ENCODE measurements at places on chromosomes 4 and X.

- DNase-seq, result no peak
Measured at GRCh38 chrX:118637997-118638396, 89.4 kb upstream of the IL13RA1 start.

DNA sequence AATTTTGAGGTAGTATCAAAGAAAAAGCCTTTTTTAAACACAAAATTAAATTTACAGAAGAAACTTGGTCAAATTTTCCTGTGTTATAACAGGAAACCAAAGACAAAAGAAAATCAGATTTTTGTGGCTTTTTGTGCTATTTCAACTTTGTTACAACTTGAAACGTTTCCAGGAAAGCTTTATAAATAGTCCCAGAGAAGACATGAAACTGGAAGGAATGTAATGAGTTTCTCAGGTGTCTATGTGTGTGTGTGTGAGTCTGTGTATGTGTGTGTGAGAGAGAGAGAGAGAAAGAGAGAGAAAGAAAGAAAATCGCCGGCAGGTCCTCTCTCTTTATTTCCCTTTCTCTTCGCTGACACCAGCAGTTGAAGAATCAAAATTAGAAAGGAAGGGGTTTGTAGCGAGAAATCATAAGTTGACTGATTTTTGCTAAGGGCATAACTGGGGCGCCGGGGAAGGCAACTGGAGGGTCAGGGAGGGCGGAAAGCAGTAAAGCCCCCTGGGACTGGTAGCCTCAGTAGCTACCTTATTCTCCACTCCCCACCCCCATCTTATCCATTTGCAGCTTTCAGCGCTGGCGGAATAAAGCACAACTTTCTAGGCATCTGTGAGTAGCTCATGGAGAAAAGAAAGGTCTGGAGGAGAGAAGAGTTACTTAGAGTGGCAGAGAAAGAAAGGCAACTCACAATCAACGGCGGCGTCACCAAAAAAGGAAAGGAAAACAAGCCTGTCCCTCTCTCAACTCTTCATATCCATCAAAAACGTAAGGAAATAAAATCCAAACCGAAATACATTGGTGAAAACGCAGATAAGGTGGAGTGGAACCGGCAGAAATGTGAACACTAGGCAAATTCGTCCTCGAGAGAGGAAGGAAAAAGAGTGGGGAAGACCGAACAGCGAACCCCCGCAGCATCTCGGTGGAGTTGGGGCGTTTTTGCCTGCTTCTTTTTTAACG is 1.3 kb downstream of the TMEM47 start:
- DNase-seq, result no peak

- DNase-seq, result no peak
Measured at GRCh38 chr4:24103434-24104157, 213.7 kb upstream of the PPARGC1A start.

DNA sequence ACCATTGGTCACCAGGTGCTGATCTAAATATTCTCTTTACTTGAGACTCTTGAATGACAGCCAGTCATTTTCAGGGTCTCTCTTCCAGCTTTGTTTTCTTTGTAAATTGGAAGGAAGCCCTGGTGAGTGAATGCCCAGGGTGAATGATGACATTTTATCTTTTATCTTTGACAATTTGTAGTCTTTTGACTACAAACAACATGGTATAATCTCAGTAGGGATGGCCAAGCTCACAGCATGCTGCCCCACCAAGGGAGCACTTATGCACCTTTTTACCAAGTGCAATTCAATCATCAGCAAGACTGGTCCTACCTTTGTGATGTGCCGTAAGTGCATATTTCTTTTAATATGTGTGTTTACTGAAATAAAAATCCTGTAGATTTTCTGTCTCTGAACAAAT is 5.7 kb downstream of the AFM start:
- DNase-seq, result no peak

GRCh38 chr4:176902710-176903323 is 110.1 kb upstream of the VEGFC start:
- no peak for DNase-seq

- peak; percentile 23 for DNase-seq
Measured at GRCh38 chrX:132750331-132751062, 207.9 kb downstream of the HS6ST2 start.

DNA sequence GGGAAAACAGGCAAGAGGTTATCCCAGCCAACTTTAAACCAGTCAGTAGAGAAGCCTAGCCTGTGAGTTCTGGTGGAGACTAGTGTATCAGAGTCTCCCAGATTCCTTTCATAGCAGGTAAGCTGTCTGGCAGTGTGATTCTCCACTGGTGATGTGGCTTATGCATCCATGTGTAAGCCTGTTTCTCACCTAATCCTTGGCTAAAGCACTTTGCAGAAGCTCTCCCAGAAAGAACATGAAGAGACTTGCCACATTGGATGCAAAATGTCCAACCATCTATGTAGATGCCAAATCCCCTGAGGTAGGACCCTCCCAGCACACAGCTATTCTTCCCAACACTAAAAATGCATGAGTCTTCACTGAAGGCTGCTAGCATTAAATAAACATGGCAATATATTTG is 111.7 kb downstream of the CHRNA9 start:
- no peak for DNase-seq

- DNase-seq, result no peak
Measured at GRCh38 chr4:48495941-48496340, 5.9 kb downstream of the ZAR1 start.

GRCh38 chr4:167359711-167360110 is 125.4 kb upstream of the SPOCK3 start:
- DNase-seq, result no peak

DNA sequence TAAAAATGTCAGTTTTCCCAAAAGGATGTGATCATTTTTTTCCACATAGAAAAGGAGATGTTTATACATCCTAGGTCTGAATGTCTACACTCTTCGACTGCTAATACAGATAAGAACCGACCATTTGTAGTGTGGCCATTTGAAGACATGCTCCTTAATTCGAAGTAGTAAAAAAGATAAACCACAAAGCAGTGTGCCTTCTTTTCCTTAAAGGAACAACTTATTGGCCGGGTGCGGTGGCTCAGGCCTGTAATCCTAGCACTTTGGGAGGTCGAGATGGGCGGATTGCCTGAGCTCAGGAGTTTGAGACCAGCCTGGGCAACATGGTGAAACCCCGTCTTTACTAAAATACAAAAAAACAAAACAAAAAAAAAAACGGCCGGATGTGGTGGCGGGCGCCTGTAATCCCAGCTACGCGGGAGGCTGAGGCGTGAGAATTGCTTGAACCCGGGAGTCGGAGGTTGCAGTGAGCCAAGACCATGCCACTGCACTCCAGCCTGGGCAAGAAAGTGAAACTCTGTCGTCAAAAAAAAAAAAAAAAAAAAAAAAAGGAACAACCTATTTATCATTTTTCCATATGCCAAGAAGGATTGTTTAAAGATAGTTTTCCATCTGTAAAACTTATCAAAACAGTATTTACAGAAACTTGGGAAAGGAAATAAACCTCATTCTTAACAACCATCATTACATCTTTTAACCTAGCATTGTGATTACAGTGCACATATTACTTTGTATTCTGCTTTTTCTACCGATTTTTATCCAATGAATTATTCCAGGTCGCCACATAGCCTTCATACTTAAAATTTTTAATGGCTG is 2.6 kb downstream of the INTS6L start:
- peak; percentile 9 for DNase-seq

- no peak for DNase-seq
Measured at GRCh38 chrX:2484256-2484655, 16.5 kb downstream of the DHRSX start.

- DNase-seq, result no peak
Measured at GRCh38 chr4:129218360-129218759, 122.4 kb downstream of the C4orf33 start.

GRCh38 chr4:10276152-10276551 is 159.6 kb upstream of the WDR1 start:
- DNase-seq, result no peak

DNA sequence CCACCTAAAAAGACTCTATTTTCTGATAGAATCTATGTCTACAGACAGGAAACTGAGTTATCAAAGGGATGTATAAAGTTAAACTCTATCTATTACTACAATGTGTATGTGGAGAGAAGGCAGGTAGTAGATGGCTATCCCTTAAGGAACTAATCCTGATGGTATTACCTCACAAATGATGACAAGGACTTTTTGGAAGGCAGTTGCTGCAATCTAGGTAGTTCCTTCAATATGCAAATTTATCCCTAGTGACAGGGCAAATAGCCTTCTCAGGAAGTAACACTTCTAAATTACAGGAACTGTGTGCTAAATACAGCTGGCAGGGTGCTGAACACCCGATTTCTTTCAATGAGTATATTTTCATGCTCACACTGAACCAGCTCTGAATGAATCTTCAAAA is 177.4 kb downstream of the COL25A1 start:
- no peak for DNase-seq

- no peak for DNase-seq
Measured at GRCh38 chr4:72358483-72358882, 210.5 kb downstream of the ADAMTS3 start.

GRCh38 chr4:7987148-7987989 is 47.7 kb upstream of the AFAP1 start:
- peak; percentile 78 for DNase-seq

DNA sequence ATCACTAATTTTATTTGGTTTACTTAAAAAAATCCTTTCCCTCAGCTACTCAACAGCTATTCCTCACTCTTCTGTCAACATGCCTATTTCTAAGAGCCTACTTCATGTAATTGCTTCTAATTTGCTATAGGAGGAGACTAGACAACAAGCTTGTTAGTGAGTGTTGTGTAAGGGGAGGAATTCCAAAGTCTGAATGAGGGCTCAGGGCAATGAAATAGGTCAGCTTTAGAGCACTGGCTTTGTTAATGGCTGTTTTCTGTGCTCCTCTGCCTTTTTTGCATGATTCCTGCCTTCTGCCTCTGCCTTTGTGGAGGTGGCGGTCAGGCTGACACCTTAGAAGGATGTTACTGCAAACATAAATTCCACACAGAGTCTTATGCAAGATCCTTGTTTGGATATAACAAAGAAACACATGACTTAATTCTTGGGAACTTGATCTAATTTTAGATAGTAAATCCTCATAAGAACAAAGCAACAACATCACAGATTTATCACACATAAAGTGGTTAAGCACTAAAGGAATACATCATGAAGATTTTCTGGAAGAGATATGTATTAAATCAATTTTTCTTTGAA is 15.0 kb upstream of the PAGE1 start:
- DNase-seq, result no peak

DNA sequence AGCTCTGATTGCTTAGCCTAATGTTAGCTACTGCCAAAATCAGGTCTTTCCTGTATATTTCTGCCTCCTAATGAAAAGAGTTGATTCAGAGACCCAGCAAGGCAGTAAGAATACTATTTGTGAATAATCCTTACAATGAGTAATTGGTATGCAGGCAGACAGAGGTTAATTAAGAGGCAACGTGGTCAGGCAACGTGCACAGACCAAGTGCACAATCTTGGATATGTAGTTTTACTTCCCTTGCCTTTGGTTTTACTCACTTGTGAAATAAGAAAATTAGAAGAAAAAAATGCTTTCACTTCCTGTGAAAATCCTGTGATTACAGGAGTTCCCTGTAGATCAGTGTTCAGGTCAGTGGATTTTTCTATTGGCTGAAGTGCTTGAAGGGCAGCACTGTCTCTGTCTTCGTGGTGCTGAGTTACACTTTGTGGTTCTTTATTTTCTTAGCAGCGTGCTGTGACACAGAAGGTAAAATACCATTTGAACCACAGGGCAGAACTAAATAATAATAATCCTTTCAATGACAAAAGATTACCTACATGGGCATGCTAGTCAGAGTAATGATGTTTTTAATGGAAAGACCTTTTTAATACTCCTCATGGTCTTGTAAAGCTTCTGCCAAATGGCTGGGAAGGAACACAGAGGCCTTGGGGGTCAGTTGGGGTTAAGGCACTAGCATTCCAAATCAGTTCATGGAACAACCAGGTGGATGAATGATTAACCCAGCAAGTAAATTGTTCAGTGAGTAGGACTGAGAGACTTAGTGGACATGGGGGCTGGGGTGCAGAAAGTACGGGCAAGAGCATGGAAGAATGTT is 430.9 kb downstream of the MAPK10 start:
- no peak for DNase-seq

- DNase-seq, result no peak
Measured at GRCh38 chr4:106426069-106426468, 57.5 kb upstream of the GIMD1 start.

Data from NB4 (cell line).